ENCODE measurements at places on chromosomes 1 and 21. TPM values are rescaled to one million over a fixed set of nuclear protein-coding genes. Genes with fewer than 3 reads are reported as not detected.

The REG4 gene
- not detected for polyA plus RNA-seq

The FCRL1 gene
- 0.09 TPM for polyA plus RNA-seq

The CFHR2 gene
- not detected for polyA plus RNA-seq

The SVBP gene
- polyA plus RNA-seq: 48.6 TPM

The KRTAP7-1 gene
- polyA plus RNA-seq: not detected

The SLAMF7 gene
- polyA plus RNA-seq: 0.71 TPM

The CLDN17 gene
- polyA plus RNA-seq: not detected

The FAM72C gene
- not detected for polyA plus RNA-seq

The TMEM125 gene
- polyA plus RNA-seq: not detected

The ALPL gene
- polyA plus RNA-seq: 3.1 TPM

The CD1B gene
- not detected for polyA plus RNA-seq

The TMEM51 gene
- 11.4 TPM for polyA plus RNA-seq

The SPAG17 gene
- 1.7 TPM for polyA plus RNA-seq

The OLIG1 gene
- polyA plus RNA-seq: 0.25 TPM

The S100A14 gene
- polyA plus RNA-seq: 1.1 TPM

The SYNC gene
- 51.6 TPM for polyA plus RNA-seq

The FCRL5 gene
- not detected for polyA plus RNA-seq

The PPP1R8 gene
- 30.9 TPM for polyA plus RNA-seq

The TRIM63 gene
- 50.3 TPM for polyA plus RNA-seq

The ECE1 gene
- 33.2 TPM for polyA plus RNA-seq

The FALEC gene
- polyA plus RNA-seq: 1.9 TPM

The VHLL gene
- polyA plus RNA-seq: not detected

The CHRNB2 gene
- polyA plus RNA-seq: 0.26 TPM

The CLIC6 gene
- polyA plus RNA-seq: not detected

The NCMAP gene
- 0.06 TPM for polyA plus RNA-seq

The RHOC gene
- 293 TPM for polyA plus RNA-seq

The OR2L13 gene
- not detected for polyA plus RNA-seq

The KPRP gene
- not detected for polyA plus RNA-seq

All from hindlimb muscle (tissue), 1 donor.